ENCODE measurements at places on chromosomes 2 and 18.

DNA sequence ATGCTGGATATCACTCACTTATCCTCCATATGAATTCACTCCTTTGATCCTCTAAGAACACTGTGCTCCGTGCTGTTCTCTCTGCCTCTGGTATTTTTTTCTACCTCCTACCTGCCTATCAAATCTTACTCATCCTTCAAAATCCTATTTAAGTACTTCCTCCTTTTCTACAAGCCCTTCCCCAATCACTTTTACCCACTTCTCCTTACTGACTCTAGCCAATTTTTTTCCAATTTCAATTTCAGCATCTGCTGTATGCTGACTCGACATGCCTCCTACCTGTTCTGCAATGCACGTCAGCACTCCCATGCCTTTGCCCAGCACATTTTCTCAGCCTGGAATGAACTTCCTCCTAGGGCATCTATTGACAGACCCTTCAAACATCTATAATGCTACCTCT, 37.3 kb upstream of the LNPK start:
- DNase-seq, result no peak

DNA sequence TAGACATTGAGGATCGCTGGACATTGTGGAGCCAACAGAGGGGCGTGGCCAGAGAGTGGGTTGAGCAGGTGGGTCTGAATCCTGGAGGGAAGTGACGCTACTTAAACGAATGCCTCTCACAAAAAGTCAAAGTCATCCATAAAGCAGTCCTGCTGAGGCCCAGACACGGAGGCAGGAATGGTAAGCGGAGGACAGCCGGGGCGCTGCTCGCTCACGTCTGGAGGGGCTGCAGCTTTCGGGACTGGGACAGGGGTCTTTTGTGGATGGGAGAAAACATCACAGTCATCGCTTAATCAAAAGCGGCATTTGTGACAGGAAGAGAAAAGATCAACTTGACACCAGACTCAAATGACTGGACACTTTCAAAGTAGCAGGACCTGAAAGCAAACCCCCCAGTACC, 88.4 kb downstream of the PTGR3 start:
- no peak for DNase-seq

DNA sequence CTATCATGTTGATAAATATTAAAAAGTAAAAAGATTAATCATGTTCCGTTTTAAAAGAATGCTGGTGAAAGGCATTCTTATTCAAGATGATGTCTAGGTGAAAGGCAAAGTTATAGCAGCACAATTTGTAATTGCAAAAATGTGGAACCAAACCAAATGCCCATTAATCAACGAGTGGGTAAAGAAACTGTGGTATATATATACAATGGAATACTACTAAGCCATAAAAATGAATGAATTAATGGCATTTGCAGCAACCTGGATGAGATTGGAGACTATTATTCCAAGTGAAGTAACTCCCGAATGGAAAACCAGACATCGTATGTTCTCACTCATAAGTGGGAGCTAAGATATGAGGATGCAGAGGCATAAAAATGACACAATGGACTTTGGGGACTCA, 286.4 kb downstream of the ARHGAP15 start:
- DNase-seq, result no peak

DNA sequence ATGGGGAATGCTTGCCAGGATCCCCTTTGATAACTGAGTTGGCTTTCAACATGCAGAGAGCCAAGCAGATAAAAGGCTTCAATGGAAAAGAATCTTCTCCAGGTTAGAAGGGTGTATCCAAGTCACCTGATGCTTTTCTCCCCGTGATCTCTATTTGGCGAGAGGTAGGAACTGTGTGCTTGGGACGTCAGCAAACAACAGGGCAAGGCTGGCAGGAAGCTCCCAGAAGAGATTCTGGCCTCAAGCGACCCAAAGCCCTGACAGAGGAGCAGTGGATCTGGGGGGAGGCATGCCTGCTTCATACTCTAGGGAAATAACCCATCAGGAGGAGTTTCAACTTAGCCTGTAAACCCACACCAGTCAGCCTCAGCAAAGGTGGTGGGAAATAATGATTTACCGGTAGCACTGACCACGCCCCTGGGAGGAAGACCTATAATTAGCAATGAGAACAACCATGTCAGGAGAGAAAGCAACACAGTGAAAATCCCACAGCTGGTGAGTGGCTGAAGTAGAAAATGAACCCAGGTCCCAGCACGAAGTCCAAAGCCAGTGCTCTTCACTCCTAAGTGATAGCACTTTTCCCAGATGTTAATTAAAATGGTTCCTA, 76.3 kb upstream of the SEC11C start:
- DNase-seq, result no peak

GRCh38 chr2:68806511-68807109, 64.6 kb downstream of the BMP10 start:
- DNase-seq, result no peak

DNA sequence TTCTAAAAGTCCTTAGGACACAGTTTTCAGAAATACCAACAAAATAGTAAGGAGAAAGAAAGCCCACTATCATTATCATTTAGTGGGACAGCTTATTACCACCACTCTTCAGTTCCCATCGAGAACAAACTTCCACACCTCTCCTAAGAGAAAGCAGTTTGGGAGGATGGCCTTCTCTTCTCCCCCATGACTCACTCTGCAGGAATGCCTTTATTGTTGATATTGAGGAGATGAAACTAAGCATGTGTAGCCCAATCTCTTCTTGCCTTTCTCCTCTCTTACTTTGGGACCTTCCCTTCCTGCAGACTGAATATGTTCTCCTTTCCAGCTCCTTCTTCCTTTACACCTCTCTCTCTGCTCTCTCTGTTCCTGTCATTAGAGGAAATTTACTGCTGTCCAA, 30.0 kb upstream of the ERMN start:
- no peak for DNase-seq

- DNase-seq, result no peak
Measured at GRCh38 chr2:43622931-43623451, 14.1 kb upstream of the PLEKHH2 start.

GRCh38 chr2:48567671-48568070, 37.7 kb downstream of the STON1 start:
- DNase-seq, result no peak

- peak; percentile 20 for DNase-seq
Measured at GRCh38 chr18:31977270-31977872, 34.4 kb upstream of the TRAPPC8 start.

DNA sequence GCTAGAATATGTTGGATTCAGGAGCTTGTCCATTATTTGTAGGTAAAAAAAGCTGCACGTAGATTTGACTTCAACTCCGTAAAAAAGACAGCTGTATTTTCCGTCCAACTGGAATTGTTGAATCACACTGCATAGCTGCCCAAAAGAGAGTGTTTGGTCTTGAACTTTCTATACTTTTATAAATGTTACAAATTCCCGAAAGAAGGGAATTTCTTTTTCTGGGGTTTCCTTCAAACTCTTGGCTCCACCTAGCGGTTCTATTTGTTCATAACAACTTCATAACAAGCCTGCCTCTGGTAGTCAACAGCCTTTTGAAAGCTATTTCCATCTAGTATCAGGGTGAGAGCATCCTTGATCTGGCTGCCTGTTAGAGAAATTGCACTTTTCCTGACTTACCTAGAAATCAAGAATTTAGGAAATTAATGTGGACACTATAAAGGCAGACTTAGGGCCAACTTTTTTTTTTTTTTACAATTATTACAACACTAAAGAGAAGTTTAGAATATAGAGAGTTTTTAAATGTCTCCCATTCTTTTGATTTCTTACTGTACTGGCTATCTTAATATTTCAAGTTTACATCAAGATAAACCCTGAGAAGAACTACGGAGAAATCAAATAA, 48.1 kb downstream of the TMEM185B start:
- DNase-seq, result peak; percentile 10

GRCh38 chr18:54612237-54612636, 21.2 kb downstream of the DYNAP start:
- DNase-seq, result no peak

DNA sequence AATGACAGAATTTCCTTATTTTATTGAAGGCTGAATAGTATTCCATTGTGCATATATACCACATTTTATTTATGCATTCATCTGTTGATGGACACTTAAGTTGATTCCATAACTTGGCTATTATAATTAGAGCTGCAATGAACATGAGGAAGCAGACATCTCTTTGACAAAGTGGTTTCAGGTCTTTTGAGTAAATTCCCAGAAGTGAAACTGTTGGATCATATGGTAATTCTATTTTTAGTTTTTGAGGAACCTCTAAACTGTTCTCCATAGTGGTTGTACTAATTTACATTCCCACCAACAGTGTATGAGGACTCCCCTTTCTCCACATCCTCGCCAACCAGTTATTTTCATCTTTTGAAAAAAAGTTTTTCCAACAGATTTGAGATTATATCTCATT, 77.5 kb downstream of the TMEM200C start:
- DNase-seq, result no peak

- no peak for DNase-seq
Measured at GRCh38 chr2:140975237-140975636, 1155.6 kb downstream of the LRP1B start.

DNA sequence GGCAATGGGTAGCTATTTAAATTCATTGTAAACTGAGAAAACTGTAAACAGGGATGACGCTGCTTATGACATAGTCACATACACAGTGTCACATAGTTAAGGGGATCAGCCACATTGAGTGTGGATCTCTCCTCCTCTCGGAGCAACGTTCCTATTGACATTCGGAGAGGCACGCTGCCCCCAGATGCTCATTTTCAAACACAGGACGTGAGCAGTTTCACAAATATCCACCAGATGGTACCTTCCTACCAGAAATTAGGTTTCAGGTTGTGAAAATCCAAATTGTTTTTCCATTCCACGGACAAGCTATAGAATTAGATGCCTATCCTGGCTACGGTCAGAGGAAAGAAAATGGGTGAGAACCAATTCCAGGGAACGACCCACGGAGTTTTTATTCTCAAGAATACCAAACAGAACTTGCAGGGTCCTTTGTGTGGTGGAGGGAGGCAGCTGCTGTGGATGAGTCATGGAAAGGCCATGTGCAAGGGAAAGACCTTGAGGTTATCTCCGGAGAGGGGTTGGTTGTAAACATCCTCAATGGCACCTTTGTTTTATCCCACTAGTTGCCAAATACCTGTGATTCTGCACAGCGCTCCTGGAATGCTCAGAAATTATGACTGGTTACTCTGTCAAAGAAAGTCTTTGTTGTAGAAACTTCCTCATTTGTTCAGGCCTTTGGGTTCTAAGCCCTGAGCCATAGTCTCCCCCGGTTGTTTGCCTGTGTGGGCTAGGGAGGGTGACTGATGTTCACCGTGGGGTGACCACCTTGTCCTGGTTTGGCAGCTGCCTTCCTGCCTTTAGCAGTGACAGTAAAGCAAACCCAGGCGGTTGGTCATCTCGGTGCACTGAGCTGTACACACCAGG, 88.0 kb downstream of the ACTR3 start:
- no peak for DNase-seq

- peak; percentile 48 for DNase-seq
Measured at GRCh38 chr2:25877431-25878360, 591 bp downstream of the ASXL2 start.

DNA sequence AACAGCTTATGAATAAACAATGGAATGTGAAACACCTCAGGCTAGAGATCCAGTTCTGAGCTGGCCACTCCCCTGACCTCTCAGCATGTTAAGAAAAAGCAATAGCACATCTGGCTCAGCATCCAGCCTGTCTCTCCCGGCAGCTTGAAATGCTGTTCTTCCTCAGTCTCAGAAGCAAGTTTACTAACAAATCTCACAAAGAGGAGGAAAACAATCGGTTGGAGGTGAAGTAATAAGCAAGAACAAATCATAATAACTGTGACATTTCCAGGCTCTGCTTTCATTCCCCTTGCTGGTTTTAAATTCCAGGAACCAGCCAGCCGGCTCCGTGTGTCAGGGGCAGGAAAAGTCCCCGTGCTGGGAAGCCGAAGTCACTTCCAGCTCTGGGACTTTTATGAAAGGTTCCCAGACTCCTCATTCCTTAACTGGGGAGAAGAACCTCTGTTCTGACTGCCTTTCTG, 133.9 kb upstream of the ARL4C start:
- DNase-seq, result no peak

GRCh38 chr2:233152541-233152940, 92.4 kb downstream of the INPP5D start:
- DNase-seq, result no peak

DNA sequence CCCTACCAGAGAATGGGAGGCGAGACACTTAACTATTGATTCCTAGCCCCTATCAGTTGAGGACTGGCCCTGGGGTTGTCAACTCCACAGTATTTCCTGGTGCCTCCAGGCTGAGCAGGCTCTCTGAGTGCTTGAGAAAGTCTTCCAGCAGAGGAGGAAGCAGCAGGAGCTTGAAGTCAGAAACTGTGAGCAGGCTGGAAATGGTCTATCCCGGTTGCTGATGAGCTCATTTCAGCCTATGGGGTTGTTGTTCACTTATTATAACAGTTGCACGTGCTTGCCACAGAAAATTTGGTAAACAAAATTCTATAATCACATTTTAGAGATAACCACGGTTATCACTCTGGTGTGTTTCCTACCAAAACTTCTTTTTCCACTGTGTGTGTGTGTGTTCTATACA, 254.7 kb upstream of the THUMPD2 start:
- DNase-seq, result no peak

- DNase-seq, result no peak
Measured at GRCh38 chr2:65885266-65885665, 452.9 kb upstream of the SPRED2 start.

GRCh38 chr2:223626716-223627115, 24.6 kb upstream of the SCG2 start:
- no peak for DNase-seq

DNA sequence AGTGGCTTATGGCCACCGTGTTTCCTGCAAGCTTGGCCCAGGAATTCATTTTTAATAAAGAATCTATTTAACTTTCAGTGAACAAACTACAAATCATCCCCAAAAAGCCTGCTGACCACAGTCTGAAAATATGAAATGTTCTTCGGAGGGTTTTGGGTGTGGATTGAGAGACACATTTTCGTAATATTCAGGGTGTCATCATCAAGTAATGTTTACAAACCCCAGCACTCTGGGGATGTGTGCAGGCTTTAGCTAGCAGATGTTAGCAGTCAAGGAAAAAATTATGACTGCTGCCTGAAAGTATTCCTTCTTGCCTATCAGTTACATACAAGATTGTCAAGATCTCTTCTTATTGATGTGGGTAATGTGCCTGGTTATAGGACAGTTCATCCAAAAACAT, 143.9 kb upstream of the FN1 start:
- no peak for DNase-seq

DNA sequence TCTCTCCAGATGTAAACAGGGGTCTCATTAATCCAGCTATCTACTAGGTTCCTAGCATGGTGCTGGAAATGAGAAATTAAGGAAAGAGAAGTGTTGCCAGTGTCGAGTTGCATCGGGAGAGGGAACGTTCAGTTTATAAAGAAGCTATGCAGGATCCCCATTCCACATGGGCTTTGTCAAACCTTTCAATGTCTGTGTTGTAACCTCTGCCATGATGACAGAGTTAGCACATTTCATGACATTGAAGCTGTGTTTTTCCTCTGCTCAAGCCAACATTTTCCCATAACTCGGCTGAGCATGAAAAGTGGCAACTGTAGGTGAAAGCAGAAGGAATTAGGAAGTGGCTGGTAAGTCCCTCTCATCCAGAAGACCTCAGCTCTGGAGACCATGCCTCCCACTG, 133.4 kb downstream of the WDSUB1 start:
- no peak for DNase-seq

All from effector memory CD4-positive, alpha-beta T cell (primary cell).